ENCODE measurements at places on chromosomes 4 and X. TPM values are rescaled to one million over a fixed set of nuclear protein-coding genes. Genes with fewer than 3 reads are reported as not detected.

GRCh38 chr4:1979477-1980196 is 29.1 kb downstream of the NELFA start:
- H3K27me3 ChIP-seq = no peaks in the 10 kb centered on the region
- peaks cover 95% of the 10 kb centered on the region for H3K36me3 ChIP-seq
- no peak overlapping the region for H3K4me3 ChIP-seq
- H3K27ac ChIP-seq = no peak overlapping the region
- no peak for DNase-seq

GRCh38 chr4:147371661-147372060 is 109.2 kb upstream of the EDNRA start:
- H3K27me3 ChIP-seq = no peaks in the 10 kb centered on the region
- no peak overlapping the region for H3K4me3 ChIP-seq
- no peak for DNase-seq
- H3K4me1 ChIP-seq = no peaks in the 10 kb centered on the region
- H3K36me3 ChIP-seq = no peaks in the 10 kb centered on the region
- H3K27ac ChIP-seq = no peak overlapping the region

DNA sequence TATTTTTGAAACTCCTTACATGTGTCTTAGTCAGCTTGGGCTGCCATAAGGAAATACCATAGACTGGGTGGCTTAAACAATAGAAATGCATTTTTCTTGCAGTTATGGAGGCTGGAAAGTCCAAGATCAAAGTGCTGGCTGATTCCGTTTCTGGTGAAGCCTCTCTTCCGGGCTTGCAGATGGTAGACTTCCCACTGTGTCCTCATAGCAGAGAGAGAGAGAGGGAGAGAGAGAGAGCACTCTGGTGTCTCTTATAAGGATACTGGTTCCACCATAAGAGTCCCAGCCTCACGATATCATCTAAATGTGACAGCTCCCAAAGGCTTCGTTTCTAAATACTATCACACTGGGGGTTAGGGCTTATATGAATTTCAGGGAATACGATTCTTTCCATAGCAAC is 39.7 kb downstream of the ENPEP start:
- no peak overlapping the region for H3K4me3 ChIP-seq
- DNase-seq = no peak
- H3K4me1 ChIP-seq = peaks cover 6% of the 10 kb centered on the region
- no peak overlapping the region for H3K27ac ChIP-seq

- no peaks in the 10 kb centered on the region for H3K36me3 ChIP-seq
- H3K27ac ChIP-seq = no peak overlapping the region
- DNase-seq = no peak
- no peaks in the 10 kb centered on the region for H3K27me3 ChIP-seq
- peaks cover 17% of the 10 kb centered on the region for H3K4me1 ChIP-seq
Observed at GRCh38 chr4:108240366-108240765, 71.6 kb upstream of the LEF1 start.

- DNase-seq = no peak
- no peaks in the 10 kb centered on the region for H3K27me3 ChIP-seq
- H3K4me3 ChIP-seq = no peak overlapping the region
- H3K27ac ChIP-seq = no peak overlapping the region
Observed at GRCh38 chr4:94746746-94747145, 11.0 kb upstream of the BMPR1B start.

- no peaks in the 10 kb centered on the region for H3K4me1 ChIP-seq
- no peak overlapping the region for H3K27ac ChIP-seq
- no peak for DNase-seq
- H3K27me3 ChIP-seq = no peaks in the 10 kb centered on the region
Observed at GRCh38 chr4:109051054-109051453, 251.4 kb downstream of the COL25A1 start.

DNA sequence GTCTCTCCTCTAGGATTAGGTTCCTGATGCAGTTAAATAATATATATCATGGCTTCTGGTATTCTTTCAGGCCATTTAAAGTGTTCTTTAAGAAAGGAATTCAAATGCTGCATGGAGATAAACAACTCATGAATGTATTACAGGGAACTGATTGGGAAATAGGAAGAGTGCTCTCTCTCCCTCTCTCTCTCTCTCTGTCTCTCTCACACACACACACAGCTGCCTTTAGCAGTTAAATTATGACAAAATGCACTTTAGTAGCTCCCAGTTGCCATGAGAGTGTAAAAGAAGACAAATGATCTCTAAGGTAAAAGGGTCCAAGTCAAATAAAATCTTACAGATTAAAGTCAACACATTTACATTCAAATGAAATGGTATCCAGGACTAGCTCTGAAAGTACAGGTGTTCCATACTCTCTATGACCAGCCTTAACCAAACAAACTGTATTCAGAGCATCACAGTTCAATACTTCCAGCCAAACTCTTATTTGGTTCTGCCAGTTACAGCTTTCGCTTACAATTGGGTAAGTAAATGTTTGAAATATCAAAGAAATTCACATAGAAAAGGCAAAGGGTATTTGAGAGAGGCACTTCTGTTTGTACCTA is 94.7 kb upstream of the CXXC4 start:
- no peak for DNase-seq
- H3K4me3 ChIP-seq = no peak overlapping the region
- H3K27ac ChIP-seq = no peak overlapping the region

Gene RNF150
- total RNA-seq = 2.9 TPM

Gene CXXC4
- 1.2 TPM for total RNA-seq

DNA sequence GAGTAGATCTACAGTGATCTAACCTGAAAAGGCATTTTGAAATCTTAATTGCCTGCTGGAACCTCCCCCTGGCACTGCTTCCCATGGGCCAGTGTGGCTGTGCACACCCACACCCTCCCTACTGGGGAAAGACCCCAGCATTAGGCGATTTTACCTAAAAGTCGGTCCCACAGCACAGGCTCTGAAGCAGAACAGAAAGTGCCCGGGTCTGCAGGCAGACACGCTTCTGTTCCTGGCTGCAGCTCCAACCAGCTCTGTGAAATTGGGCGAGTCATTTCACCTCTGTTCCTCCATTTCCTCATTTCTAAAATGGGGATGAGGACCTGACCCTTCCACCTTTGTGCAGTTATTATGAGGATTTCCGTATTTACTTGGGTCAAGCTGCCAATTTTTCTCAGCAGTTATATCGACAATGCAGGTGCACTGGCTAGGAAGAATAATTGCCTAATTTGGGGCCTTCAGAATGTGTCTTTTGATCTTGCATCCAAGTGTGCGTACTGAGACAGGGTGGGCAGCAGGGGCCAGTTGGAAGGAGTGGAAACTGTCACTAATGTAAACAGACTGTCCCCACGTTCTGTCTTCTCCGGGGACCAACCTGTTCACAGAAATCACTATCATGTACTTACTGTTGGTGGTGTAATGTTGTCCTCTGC is 7.1 kb downstream of the KLF3 start:
- no peak for DNase-seq
- H3K4me1 ChIP-seq = peaks cover 69% of the 10 kb centered on the region
- H3K27ac ChIP-seq = peak overlapping the region; percentile 48
- no peak overlapping the region for H3K4me3 ChIP-seq
- no peaks in the 10 kb centered on the region for H3K36me3 ChIP-seq

DNA sequence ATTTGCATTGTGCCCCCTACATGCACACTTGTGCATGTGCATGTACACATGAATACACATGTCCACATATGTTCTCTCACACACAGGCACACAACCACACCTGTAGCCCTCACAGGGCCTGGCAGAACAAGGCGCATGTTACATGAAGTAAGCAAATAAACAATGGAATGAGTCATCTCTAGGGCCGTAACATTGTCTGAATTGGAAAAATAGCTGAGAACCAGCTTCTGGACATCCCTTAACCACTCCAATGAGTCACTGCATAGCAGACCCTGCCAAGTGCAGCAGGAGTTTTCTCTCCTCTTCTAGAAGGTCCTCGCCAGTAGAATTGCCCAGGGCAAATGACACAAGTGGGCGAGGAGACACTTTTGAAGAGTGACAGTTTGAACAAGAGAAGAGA is 66.1 kb downstream of the MAGEA10 start:
- no peaks in the 10 kb centered on the region for H3K27me3 ChIP-seq
- H3K27ac ChIP-seq = no peak overlapping the region
- H3K36me3 ChIP-seq = no peaks in the 10 kb centered on the region

Gene ANKRD50
- 6.2 TPM for total RNA-seq

Gene C4orf50
- total RNA-seq = 0.66 TPM

Data from thymus (tissue), 14 donors.